ENCODE measurements at places on chromosomes 3 and 15.

- DNase-seq, result no peak
Observed at GRCh38 chr3:32568953-32569352, 1.7 kb downstream of the DYNC1LI1 start.

DNA sequence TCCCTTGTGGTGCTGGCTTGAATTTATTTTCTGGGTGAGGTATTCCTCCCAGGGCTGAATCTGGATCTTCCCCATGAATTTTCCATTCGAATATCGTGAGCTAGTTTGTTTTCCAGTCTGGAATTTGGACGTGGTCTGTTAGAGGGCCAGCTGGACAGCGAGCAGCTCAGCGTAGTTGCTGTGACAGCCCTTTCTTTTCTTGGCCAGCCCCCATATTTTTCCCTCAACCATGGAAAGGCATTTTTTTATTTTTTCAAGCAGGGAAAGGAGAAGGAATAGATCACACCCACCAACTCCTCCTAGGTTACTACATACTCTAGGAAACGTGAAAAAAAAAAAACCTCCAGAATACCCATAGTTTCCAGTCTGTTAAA, 152.0 kb downstream of the KLHL25 start:
- no peak for DNase-seq

GRCh38 chr3:2452249-2452648, 353.6 kb downstream of the CNTN4 start:
- no peak for DNase-seq

- no peak for DNase-seq
Observed at GRCh38 chr3:11386465-11387113, 114.4 kb downstream of the ATG7 start.

DNA sequence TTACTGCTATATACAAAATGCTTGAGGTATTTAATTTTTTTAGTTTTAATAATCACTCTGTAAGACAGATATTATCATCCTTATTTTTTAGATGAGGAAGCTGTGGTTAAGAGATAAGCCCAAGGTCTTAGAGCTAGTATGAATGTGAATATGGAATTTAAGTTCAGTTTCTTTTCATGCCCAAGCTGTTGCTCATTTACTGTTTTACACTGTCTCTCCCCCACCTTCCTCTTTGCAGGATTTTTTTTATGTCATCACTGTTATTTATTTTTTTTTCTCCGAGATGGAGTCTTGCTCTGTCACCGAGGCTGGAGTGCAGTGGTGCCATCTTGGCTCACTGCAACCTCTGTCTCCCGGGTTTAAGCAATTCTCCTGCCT, 22.5 kb downstream of the MAP2K5 start:
- DNase-seq, result no peak

- no peak for DNase-seq
Observed at GRCh38 chr3:195094191-195094921, 176.6 kb downstream of the XXYLT1 start.

- no peak for DNase-seq
Observed at GRCh38 chr3:64361962-64362735, 136.9 kb upstream of the PRICKLE2 start.

DNA sequence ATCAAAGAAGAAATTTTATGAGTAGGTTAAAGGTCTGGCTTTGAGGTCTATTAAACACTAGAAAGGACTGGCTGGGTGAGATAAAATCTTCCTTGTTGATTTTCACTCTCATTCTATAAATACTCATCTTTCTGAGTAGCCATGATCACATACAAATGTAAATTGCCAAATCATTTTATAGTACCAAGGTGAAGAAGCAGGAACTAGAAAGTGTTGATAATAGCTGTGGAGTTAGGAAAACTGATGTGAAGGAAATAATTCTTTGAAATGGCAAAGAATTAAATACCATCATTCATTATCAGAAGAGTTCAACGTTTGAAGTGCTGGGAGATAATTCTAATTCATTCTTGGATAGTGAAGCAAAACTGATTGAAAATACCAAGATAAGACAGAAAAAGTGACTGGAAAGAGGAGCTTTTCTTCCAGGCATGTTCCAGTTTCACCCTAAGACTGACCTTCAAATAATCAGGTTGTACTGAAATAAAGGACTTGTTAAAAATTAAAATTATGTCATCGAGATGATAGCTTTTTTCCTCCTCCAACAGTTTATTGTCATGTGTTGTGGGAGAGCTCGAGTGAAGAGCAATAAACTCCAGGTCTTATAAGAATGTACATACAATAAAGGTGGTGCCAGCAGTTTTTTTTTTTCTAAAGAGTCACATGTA, 17.4 kb downstream of the THBS1 start:
- DNase-seq, result no peak

DNA sequence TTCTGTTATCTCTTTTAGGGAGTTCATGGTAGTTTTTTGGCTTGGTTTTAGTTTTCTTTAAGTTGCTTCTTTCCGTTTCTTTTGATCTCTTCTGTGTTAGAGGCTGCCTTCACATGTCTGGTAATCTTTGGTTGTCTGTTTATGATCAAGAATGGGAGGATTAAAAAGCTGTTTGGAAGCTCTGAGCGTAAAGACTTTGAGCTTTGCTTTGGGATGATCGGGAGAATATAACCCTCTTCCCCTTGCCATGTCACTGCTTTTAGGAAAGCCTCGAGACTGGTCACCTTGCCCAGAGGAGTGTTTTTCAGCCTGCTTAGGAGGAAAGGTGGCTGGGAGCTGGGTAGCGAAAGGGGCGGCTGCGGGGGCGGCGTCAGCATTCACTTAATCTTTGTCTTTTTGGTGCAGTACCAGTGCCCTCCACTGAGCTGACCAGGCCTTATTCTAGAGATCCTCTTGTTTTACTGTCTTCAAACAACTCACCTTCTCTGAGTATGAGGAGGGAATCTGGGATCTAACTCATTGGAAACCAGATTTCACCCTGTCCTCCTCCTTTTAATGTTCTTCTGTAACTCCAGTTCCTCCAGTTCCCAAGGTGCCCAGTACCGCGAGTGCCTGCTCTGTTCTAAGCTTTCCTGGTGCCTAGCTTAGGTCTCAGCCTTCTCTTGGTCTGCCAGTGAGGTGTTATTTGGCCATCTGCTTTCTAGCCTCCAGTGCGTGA, 15.5 kb downstream of the TATDN2 start:
- DNase-seq, result peak; percentile 61

DNA sequence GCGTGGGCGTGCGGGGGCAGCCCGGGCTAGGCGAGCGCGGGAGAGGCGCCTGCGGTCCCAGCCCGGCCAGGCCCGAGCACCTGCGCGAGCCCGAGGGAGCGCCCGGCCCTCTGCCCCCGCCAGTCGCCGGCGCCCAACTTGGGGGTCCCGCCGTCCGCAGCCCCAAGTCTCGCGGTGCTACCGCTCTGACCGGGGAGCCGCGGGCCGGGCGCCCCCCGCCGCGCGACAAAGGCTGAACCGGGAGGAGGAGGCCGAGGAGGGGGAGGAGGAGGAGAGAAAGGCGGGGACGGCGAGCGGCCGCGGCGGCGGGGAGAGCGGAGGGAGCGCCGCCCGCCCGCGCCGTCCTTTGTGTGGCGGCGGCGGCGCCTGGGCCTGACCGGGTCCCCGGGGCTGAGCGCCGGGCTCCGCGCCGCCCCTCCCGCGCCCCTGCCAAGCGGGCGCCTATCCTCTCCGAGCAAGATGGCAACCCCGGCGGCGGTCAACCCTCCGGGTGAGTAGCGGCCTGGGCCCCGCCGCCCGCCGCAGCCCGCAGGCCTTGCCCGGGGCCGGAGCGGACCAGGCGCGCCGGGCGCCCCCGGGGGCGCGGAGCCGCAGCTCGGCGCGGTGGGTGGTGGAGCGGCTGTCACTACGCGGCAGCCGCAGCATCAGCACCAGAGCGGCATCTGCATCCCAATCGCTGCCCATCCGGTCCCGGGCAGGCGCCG, at the start of gene ARNT2:
Gene ARNT2, plus strand, starts transcription at position 326 of the 704 bp plus-strand sequence. Its CDS starts 134 bp downstream, at position 460.
- DNase-seq, result no peak

- no peak for DNase-seq
Observed at GRCh38 chr15:84960391-84961113, 21.1 kb upstream of the PDE8A start.

DNA sequence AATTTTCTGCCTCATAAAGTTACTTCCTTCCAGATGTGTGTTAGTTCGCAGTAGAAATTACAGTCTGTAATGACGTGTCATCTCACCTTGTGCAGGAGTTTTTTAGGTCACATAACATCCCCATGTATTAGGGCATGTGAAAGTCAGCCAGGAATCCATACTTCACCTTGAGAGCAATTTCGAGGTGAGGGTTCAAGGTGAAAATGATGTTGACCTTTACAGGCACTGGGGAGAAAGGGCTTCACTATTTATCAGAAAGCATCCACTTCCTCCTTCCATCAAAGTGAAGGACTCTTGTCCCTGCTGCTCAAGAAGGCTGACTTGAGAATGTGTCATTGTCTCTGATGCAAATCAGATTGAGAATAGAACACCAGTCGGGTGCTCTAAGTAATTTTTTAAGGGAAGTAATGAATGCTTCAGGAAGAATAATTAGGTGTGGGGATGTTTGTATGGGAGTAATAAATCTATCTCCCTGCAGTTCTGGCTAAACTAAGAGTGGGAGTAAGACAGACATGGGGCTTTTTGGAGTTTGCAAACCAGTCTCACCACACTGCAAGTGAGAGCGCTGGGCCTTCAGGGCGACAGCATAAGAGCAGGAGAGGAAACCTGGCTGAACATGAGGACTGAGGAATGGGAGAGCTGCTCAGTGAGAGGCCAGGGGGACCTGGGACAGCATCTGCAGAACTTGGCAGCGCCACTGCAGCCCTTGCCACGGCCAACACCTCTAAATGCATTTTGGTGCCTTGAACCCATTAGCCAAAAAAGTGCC, 85.9 kb upstream of the IL12A start:
- DNase-seq, result no peak

GRCh38 chr15:80098341-80098740, 38.9 kb downstream of the ZFAND6 start:
- no peak for DNase-seq

GRCh38 chr3:184741798-184742675, 30.2 kb upstream of the MAGEF1 start:
- no peak for DNase-seq

GRCh38 chr15:64635499-64636495, 139.6 kb downstream of the RBPMS2 start:
- no peak for DNase-seq

DNA sequence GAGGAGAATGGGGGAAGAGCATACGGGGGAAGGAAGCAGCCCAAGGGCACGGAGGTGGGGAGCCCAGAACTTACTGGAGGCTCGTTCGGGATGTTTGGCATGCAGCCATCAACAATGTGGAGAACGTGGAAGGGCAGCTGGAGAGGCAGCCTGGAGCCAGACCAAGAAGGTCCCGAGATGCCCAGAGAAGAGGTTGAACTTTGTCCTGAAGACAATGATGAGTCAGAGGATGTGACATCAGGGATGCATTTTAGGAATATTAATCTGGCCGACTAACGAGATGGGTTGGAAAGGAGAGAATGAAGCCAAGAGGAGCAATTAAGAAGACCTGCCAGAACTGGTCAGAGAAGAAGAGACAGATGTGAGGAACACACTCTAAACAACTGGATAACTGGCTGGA, 98.2 kb downstream of the SRGAP3 start:
- DNase-seq, result no peak

GRCh38 chr15:41573396-41573795, 14.4 kb downstream of the TYRO3 start:
- DNase-seq, result no peak
